ENCODE measurements at places on chromosomes 5 and 9.

GRCh38 chr9:130092910-130093309, 39.2 kb downstream of the GPR107 start:
- DNase-seq, result no peak

DNA sequence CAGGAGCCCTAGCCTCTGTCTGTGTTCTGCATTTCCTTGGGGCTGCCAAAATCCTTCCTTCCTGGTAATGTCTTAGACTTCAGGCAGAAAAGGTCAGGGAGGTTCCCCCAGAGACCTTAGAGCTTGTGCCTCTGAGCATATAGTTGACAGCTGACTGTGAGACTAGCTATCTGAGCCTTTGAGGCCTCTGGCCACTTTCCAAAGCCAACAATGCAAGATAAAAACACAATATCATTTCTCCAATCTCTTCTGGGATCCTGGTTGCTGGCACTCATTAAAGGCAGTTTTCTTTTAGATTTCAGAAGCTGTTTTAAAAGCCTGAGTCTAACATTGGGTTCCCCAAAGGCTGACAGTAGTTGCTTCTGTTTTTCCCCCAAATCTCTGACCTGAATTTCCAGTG, 13.2 kb upstream of the GLRA1 start:
- no peak for DNase-seq

DNA sequence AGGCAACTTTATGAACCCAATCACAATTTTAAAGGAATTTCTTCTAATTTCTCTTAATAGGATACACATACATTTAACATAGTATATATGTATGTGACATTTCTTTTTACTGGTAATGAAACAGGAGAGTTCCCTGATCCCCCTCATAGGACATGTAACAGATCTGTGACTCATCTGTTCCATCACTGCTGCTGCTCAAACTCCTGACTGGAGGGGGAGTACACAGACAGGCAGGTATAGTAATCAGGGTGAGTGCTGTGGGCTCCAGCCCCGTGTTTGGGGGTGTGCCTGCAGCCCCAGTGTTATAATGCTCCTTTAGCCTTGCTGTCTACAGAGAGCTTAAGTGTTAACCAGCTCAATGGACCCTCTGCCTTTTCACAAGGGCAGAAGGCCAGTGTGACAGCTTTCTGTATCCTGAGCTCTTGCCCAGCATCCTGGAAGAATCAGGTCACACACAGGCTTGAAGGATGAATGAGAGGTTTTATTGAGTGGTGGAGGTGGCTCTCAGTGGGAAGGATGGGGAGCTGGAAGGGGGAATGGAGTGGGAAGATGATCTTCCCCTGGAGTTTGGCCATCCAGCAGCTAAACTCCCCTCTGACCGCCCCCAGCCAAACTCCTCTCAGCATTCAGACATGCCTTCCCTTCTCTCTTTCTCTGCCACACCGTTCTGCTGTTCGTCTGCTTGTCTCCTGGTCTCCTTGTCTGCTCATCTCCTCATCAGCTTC, 161.3 kb downstream of the ZNF608 start:
- DNase-seq, result no peak

DNA sequence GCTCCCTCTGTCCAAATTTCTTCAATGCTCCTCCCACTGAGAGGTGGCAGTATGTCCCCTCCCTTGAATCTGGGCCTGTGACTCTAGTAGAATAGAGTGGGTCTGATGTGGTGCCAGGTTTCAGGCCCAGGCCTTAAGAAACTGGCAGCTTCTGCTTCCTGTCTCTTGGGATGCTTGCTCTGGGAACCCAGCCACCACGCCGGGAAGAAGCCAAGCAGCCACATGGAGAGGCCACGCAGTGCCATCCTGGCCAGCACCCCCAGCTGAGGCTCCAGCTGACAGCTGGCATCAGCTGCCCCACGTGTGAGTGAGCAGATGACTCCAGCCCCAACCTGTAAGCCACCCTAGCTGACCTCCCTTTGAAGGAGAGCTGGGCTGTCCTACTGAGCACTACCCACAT, 7.3 kb upstream of the TSPAN17 start:
- DNase-seq, result no peak

GRCh38 chr9:22622815-22623214, 176.2 kb downstream of the DMRTA1 start:
- no peak for DNase-seq

GRCh38 chr9:33393581-33393980, 8.8 kb downstream of the AQP7 start:
- no peak for DNase-seq

GRCh38 chr9:33686942-33687341, 108.4 kb upstream of the PRSS3 start:
- DNase-seq, result no peak

- DNase-seq, result no peak
Observed at GRCh38 chr9:130943777-130944176, 4.7 kb upstream of the FIBCD1 start.

DNA sequence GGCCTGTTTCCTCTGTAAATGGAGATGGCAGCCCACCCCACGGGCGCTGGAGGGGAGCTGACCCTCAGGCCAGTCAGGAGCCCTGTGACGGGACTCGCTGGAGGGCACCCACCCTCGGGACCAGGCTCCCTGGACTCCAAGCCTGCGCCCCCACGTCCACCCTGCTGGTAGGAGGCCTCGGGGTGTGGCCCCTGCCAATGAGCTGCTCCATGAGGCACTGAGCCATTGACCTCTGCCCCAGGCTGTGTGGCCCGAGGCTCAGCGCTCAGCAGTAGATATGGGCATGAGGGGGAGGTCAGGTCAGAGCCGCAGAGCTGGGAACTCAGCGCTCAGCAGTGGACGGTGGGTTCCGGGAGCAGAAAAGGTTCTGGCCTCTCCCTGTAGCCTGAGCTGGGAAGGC, 52.3 kb upstream of the EGFL7 start:
- no peak for DNase-seq

DNA sequence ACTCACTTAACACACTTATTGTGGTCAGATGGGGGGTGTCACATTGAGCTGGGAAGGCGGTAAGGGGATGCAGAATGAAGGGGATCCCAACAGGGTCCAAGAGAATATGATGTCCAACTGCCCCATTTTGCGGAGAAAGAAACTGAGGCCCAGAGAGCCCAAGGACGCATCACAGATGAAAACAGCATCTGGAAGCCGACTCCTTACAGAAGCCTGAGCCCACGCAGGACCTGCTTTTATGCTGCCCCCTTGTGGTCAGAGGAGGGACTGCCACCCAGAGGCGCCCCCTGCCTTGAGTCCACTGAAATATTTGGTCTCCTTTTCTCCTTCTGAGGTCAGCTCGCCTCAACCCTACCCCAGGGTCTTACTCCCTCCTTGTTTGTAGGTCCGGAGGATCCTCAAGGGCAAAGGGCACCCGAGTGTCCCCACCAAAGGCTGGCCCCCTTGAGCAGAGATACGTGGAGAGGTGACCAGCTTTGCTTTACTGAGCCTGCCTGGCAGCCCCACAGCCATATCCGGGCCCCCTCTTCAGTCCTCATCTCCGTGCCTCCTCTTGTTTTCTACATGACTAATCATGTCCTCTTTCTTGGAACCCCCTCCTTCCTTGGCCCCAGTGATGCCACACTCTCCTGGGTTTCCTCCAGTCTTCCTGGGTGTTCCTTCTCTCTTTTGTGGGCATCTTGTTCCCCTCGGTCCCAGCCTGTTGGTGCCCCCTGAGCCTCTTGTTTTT, 30.0 kb upstream of the TTLL11 start:
- DNase-seq, result peak; percentile 55

DNA sequence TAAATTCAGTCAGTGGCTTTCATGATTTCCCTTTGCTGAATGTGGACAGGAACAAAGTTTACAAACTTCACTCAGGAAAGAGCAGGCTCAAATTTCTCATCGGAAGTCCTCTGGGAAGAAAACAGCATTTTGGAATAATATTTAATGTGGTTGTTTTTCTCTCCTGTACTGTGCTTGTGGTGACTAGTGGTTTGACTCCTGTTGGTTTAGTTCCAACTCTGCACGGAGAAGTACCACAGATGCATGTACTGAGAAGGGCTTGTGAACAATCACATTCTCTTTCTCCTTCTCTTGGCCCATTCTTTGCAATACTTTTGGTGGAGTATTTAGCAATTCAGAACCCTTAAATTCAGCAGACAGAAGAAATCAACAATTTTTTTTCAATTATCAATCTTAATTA, 13.3 kb downstream of the MPDZ start:
- DNase-seq, result no peak

GRCh38 chr9:84387821-84388220, 47.3 kb upstream of the SLC28A3 start:
- no peak for DNase-seq

GRCh38 chr5:33088176-33088575, 352.6 kb upstream of the TARS1 start:
- DNase-seq, result no peak

DNA sequence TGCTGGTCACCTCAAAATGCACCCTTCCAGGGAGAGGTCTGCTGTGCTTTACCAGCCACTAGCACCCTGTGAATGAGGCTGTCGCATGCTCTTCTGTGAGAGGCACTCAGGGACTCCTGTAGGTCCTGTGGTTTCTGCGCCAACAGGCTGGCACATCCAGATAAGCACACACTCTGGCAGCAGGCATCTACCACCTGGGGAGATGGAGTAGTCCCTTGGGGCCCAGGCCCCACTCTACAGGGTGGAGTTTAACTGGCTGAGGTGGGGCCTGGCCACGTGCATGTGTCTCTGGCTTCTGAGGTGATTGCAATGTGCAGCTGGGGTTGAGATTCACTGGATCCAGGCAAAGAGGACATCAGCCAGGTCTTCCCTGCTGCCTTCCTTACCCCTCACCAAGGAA, 32.3 kb downstream of the TMEM174 start:
- no peak for DNase-seq

DNA sequence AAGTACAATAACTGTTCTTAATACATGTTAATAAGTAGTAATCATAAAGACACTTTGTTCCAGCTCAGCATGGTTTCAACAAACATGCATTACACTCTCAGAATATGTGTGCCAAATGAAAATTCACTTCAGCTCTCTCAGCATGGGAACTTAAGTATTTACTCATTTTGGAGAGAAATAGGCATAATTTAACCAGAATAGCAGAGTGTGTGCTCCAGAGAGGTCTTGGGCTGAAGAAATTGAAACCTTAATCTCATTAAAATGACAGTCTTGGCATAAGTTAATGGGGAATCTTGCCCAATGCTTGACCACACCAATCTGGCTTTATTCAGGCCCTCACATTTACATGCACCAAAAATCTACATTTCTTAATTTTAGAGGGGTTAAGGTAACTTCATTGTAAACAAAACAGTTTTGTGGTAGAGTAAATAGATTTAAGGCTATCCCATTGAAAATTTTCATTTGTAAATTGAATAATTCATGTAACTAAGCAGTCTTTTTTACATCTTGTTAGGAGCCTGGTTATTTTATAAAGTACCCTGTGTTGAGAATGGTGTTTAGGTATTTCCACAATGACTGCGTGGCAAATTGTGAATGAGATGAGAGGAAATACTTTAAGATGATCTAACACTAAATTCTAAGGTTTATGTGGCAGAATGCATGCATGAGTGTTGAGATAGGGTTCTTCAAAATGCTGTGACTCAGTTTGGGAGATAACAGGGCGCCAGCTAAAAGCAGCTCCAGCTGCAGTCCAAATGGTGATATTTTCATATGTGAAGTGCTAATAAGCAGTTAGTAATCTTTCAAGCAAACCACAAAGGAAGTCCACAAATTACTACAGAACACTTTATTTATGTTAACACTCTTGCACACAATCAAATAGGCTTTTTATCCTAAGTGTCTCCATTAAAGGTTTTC, 11.3 kb upstream of the LOX start:
- no peak for DNase-seq

DNA sequence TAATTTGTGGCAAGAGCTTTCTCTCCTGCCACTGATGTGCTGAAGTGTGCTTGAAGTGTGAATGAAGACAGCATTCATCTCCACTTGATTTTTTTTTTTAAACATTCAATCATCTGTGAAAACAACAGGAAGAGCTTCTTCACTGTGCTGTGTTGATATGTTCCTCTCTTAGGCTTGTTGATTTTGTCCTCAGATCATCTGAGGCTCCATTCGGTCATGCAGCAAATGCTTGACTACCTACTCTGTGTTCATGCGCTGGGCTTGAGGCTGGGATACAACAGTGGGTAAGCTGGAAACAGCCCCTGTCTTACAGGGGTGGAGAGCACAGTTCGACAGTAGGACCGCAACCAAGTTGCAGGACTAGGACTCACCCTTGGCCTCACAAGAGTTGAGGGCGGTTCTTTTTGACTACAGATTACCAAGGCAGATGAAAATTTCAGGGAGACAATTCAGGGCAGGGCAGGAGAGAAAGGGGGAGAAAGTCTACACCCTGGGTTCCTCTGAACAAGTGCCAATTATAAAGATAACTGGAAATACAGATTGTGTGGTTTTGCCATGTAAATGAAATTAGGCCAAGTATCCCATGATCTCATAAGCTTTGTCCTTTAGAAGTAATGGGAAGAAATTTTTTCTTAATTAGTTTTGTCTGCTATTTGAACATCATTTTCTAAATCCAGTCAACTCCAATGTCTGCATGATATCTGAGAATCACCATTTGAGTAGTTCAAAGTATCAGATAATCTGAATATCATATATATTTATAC, 31.0 kb upstream of the F2R start:
- DNase-seq, result no peak

GRCh38 chr9:125325826-125326225, 64.2 kb downstream of the GAPVD1 start:
- DNase-seq, result no peak

DNA sequence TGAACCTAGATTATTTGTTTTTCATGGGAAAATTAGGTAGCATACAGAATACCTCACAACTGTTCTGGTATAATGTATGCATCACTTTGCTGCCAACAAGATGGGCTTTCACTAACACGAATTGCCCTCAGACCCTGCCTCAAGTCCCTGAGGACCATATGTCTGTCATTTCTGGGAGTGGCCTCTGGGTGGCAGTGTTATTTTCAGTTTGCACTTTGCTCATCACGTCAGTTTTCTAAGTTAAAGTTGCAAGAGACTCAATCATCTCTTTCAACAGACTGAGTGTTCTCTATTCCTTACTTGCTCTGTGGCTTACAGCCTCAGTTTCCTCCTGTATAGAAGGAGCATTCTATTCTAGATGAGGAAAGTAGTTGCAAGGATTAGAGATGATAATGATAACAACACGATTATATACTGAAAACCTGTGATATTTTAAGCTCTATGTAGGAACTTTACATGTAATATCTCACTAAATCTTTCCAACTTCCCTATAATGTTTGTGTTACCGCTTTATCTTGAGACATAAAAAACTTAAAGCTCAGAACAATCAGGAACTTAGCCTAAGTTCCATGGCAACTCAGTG, 55.7 kb downstream of the TSSK1B start:
- peak; percentile 32 for DNase-seq

GRCh38 chr5:58094031-58094430, 365.9 kb downstream of the PLK2 start:
- no peak for DNase-seq

DNA sequence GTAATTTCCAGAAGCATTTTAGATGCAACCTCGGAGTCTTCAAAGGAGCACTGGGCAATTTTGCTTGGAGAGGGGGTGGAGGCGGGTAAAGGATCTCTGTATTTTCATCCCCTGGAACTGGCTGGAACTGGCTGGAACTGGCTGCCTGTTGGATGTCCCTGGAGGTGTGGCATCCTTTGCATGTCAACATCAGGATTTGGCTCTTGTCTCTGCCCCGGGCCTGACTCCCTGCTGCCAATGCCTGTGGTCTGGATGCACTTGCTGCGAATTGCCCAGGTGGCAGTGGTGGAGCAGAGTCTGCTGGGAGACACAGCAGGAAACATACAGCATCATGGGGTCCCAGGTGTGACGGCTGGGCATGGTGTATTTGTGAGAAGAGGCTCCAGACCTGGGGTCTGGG, 391.3 kb downstream of the GADD45G start:
- DNase-seq, result no peak

All from T follicular helper cell (primary cell).